ENCODE measurements at places on chromosomes 12 and 14.

- no peak for DNase-seq
These were observed 117.3 kb upstream of the CAND1 start for GRCh38 chr12:67151886-67152285.

GRCh38 chr12:82673698-82674097 lies 13.0 kb upstream of the TMTC2 start:
- DNase-seq, result no peak

- DNase-seq, result no peak
These were observed 463.9 kb upstream of the ATP2B1 start for GRCh38 chr12:90172524-90172923.

GRCh38 chr12:95339086-95339788 lies 121.6 kb downstream of the VEZT start:
- no peak for DNase-seq

DNA sequence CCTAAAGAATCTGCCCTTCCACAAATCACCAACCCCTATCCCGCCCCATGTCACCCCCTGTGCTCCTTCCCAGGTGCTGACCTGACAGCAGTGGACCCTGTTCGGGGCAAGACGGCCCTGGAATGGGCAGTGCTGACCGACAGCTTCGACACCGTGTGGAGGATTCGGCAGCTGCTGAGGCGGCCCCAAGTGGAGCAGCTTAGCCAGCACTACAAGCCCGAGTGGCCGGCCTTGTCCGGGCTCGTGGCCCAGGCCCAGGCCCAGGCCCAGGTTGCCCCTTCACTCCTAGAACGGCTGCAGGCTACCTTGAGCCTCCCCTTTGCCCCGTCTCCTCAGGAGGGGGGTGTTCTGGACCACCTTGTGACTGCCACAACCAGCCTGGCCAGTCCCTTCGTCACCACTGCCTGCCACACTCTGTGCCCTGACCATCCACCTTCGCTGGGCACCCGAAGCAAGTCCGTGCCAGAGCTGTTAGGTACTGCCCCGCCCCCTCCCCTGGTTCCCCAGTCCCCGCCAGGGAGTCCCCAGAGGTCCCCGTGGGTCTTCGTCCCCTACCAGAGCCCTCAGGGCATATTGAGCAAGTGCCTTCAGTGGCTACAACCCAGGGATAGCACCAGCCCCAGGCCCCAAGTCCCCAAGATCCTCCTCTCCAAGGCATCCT lies 2.7 kb downstream of the ANKRD33 start:
- no peak for DNase-seq

DNA sequence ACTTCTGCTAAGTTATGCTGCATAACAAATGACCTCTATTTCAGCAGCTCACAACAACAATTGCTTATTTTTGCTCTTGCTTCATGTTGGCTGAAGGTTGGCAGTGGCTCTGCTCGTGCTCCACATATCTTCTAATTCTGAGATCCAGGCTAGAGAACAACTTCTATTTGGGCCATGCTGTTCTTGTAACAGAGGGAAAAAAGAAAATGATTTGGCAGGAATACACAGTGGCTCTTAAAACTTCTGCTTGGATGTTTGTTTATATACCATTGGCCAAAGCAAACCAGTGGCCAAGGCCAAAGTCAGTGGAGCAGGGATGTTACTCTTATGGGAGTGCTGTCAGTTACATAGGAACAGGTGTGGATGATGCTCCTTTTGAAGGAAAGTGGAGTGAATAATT lies 32.1 kb downstream of the GPHN start:
- DNase-seq, result no peak

DNA sequence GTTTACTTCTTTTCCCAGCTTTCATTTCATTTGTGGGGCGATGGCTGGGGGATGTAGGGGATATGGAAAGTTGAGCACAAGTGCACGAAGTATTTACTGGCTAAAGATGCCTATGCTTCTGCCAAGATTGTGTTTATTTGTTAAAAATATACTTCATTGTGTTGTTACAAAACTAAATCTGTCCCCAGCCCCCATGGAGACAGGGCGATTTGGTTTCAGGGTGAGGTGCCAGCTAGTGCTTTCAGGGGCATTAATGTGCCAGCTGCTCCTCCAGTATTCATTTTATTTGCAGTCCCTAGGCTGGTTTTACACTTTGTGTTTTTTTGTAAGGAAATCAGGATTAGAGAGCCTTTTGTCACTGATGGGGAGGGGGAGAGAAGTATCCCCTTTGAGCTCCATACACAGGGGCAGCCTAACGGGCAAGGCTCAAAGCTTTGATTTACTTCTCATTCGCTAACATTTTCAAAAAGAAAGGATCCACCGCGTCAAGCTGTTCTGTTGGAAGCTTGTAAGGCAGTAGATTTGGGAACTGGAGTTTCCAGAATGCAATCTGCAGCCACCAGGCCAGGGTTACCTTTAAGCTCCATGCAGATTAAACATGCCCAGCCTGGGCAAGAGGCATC lies 198.7 kb upstream of the PLEKHG7 start:
- DNase-seq, result no peak

GRCh38 chr14:36675581-36675980 lies 13.9 kb downstream of the PAX9 start:
- DNase-seq, result no peak
